ENCODE measurements at places on chromosomes 13 and 19. TPM values are rescaled to one million over a fixed set of nuclear protein-coding genes. Genes with fewer than 3 reads are reported as not detected.

GRCh38 chr19:10670876-10671804 is 17.0 kb downstream of the ILF3 start:
- H3K4me3 ChIP-seq = no peak overlapping the region
- no peaks in the 10 kb centered on the region for H3K27me3 ChIP-seq
- H3K36me3 ChIP-seq = peaks cover 31% of the 10 kb centered on the region
- no peak for DNase-seq
- H3K4me1 ChIP-seq = peaks cover 9% of the 10 kb centered on the region
- no peak overlapping the region for H3K27ac ChIP-seq

Gene MEIOSIN
- total RNA-seq = not detected

- no peak overlapping the region for H3K4me3 ChIP-seq
- H3K4me1 ChIP-seq = no peaks in the 10 kb centered on the region
- no peak for DNase-seq
- no peak overlapping the region for H3K27ac ChIP-seq
Observed at GRCh38 chr19:33497131-33497777, 24.3 kb downstream of the PEPD start.

Gene CEACAM7
- not detected for total RNA-seq

- no peak for DNase-seq
- H3K4me1 ChIP-seq = peaks cover 25% of the 10 kb centered on the region
Observed at GRCh38 chr19:3481241-3482090, 1.1 kb upstream of the SMIM24 start.

Gene CLEC11A
- total RNA-seq = 2.3 TPM

Gene VN1R4
- not detected for total RNA-seq

GRCh38 chr13:105670179-105670990 is 865.1 kb downstream of the EFNB2 start:
- no peak for DNase-seq
- H3K4me1 ChIP-seq = no peaks in the 10 kb centered on the region
- no peak overlapping the region for H3K4me3 ChIP-seq
- H3K27ac ChIP-seq = no peak overlapping the region

All from natural killer cell (primary cell).